ENCODE measurements at places on chromosomes 2 and 18.

GRCh38 chr18:48869591-48869990, 81.2 kb downstream of the SMAD7 start:
- DNase-seq: no peak

- no peak for DNase-seq
These were observed 23.0 kb upstream of the ACKR3 start for GRCh38 chr2:236546561-236547002.

GRCh38 chr2:235371018-235371417, 122.8 kb upstream of the AGAP1 start:
- DNase-seq: no peak

DNA sequence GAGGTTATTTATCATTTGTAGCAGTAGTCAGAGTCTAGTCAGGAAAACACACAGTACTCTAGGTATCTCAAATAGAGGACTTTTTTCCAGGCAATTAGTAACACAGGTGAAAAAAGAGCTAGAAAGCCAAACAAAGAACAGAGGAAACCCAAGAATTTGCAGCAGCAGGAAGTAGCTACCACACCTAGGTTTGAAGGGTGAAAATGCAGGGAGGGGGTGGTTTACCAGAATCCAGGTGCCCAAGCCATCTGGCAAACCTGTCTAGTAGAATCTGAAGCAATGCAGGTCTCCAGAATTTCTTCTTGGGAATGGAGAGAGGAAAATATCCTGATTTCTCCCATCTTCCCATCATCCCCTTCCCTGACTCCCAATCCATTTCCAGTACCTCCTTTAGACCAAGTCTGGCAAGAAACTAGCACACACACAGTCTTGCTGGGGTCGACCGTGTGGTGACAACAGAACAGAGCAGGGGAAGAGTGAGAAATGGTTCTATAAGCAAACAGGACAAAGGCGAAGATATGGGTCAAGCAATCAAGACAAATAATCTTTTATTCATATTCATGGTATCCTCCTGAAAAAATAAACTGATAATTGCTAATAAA, 231.9 kb upstream of the MMADHC start:
- no peak for DNase-seq
